Stimulated activated CD8-positive, alpha-beta memory T cell treated with anti-CD3 and anti-CD28 coated beads, Interleukin-4, amount 100 ng/mL, for 48 hours (primary cell): ENCODE measurements at places on chromosomes 6 and 20.
A peak's percentile ranks its signal among the peaks of the same experiment; 100 is the strongest.

GRCh38 chr20:58755766-58756449 lies 63.3 kb downstream of the NPEPL1 start:
- no peak for DNase-seq

GRCh38 chr20:5612581-5613301 lies 137.5 kb upstream of the SHLD1 start:
- no peak for DNase-seq

GRCh38 chr6:35427851-35428321 lies 24.3 kb upstream of the FANCE start:
- no peak for DNase-seq

GRCh38 chr6:9467741-9468140 lies 947.1 kb downstream of the TFAP2A start:
- no peak for DNase-seq

DNA sequence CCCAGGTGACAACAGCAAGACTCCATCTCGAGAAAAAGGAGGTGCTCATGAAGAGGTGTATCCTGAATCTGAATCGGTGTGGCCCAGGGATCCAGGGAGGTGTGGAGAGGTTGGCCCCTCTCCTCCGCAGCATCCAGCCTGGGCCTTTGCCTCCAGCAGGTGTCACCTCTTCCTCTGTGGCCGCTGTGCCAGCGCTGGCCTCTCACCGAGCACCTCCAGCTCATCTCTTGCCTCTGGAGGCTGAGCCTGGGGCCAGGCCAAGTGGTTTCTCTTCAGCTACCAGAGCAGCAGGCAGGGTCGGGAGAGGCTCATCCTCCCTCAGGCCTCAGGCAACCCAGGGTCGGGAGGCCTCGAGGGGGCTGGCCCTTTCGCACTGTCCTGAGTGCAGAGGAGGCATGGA lies 1.2 kb upstream of the COL20A1 start:
- no peak for DNase-seq

GRCh38 chr6:52801188-52801841 lies 2.3 kb downstream of the GSTA1 start:
- DNase-seq, result no peak

DNA sequence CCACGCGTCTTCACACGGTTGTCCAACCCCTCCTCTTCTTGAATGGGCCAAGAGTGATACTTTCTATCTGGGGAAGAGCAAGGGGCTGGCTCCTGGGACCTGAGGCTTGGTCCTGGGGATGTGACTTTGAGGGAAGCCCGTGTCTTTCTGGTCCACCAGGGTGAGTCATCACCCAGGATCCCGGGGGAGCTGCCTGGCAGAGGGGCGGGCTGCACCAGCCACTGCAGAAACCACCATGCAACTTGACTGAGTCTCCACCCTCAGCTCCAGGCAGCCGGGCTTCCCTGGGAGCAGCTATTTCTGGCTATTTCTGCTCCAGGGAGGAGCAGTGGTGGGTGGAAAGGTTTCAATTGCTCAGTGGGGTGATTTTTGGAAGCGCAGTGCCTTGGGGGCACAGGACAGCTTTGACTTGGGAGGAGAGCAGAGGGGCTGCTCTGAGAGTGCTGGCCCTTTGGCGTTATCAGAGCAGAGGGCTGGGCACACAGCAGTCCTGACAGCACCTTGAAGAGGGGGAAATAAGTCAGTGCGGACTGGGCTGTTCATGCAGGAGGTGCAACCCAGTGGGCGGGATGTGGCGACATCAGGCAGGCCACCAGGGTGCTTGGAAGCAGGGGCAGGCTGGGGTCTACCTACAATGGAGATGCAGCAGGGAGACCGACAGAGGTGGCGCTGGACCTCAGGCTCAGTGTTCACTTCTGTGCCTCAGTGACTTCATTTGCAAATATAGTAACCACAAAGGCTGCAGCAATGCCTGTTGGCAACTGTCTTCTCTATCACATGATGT lies 45.1 kb upstream of the FAM83D start:
- no peak for DNase-seq

GRCh38 chr6:133945158-133945557 lies 7.9 kb upstream of the TBPL1 start:
- DNase-seq, result no peak

DNA sequence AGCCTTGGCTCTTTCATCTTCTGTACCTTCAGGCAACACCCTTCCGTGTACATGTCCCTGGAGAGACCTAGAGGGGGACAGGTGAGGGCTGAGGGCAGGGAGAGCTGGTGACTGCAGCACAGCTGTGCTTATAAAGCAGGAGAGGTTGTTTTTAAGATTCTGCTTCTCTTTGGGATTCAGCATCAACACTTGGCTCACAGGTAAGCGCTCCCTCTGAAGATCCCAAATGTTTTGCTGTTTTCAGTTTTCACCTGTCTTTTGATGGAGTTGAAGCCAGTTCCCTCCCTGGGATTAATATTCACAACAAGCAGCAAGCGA lies 19.4 kb upstream of the TRAF3IP2 start:
- peak; percentile 10 for DNase-seq

DNA sequence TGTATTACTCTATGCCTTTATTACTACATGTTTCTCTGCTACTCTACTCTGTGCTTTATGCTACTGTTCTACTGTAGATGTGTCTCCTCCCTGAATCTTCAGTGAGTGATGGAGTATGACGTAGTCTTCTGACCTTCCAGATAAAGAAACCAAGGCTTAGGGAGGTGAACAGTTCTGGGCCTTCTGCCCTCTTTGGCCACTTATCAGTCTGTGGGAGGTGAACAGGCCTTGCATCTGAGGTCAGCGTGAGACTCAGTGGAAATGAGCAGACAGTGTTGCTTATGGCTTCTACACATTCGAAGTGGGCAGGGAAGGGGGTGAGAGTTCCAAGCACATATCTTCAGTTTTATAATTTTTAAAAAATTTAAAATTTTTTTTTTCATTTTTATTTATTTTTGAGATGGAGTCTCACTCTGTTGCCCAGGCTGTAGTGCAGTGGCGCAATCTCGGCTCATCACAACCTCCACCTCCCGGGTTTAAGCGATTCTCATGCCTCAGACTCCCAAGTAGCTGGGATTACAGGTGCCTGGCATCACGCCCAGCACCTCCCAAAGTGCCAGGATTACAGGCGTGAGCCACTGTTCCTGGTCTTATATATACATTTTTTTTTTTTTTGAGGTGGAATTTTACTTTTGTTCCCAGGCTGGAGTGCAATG lies 24.2 kb downstream of the MYBL2 start:
- no peak for DNase-seq

DNA sequence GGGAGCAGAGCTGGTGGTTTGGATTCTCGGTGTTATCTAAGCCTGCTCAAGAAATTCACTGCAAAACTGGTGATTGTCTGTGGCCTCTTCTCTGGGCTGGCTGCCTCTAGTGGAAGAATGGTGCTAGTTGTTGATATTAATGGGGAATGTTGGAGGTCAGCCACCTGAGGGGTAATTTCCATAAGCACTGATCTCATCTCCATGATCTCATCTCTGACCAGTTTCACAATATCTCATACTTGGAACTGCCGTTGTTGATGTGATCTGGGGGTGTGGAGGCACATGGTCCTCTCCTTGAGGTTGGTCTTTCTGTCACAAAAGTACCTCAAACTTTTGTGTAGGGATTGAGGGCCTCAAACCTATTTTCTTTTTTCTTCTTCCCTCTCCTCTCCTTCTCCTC lies 102.6 kb downstream of the CD109 start:
- no peak for DNase-seq

DNA sequence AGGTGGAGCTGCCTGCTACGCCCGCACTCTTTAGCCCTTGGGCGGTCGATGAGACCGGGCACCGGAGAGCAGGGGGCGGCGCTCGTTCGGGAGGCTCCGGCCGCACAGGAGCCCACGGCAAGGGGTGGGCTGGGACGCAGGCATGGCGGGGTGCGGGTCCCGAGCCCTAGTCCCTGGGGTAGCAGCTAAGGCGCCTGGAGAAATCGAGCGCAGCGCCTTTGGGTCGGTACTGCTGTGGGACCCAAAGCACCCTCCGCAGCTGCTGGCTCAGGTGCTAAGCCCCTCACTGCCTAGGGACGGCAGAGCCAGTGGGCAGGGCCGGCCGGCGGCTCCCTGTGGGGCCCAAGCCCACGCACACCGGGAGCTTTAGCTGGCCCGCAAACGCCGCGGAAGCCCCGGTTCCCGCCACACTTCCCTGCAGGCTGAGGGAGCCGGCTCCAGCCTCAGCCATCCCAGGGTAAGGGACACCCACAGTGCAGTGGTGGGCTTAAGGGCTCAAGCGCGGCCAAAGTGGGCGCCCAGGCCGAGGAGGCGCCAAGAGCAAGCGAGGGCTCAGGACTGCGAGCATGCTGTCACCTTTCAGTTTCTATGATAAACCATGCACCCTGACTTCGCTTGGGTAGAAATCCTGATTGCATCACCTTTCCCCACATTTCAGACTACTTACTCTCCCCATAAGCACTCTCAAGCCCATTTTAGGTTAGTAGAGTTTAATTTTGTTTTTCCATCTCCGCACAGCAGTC lies 52.0 kb downstream of the MYLIP start:
- DNase-seq, result no peak

GRCh38 chr6:39441301-39441700 lies 118.8 kb upstream of the KCNK16 start:
- no peak for DNase-seq

DNA sequence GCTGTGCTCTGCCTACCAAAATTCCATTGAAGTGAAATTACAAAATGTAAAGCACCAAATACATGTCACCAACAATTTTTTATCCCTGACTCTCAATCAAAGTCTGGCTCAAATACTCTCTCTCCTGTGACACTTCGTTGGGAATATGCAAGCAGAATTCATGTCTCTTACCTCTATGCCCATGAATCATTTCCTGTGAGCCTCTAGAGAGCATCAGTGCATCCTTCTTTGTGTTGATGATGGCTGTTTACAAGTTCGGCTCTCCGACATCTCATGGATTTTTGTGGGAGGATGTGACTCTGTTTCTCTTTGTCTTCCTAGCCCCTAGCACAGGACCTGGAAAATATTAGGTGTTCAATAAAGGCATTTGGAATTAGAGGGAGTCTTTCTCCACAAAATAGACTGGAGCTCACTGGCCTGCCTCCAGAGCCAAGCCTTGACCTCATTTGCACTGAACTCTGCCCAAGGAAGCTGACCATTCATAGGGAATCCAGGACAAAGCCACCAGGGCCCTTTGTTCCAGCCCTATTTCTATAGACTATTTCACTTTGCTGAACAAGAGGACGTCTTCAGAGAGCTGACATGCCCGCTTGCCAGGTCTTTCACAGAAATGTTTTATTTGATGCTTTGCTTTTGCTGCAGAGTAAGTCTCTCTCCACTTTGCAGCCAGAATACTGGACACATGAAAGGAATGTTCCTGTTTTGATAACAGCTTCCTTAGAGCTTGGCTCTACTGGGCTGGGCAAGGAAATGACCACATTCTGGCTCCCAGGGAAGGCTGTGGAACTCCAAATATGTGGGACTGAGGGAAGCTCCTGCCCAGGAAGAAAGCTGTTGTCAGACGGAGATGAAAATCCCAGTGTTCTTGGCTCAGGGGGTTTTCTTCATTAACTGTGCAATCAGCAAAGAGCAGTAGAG lies 194.5 kb upstream of the CDYL start:
- DNase-seq, result no peak

- DNase-seq, result no peak
Measured at GRCh38 chr6:101595276-101595675, 201.8 kb downstream of the GRIK2 start.

- DNase-seq, result no peak
Measured at GRCh38 chr6:166366921-166367320, 15.8 kb downstream of the MPC1 start.

DNA sequence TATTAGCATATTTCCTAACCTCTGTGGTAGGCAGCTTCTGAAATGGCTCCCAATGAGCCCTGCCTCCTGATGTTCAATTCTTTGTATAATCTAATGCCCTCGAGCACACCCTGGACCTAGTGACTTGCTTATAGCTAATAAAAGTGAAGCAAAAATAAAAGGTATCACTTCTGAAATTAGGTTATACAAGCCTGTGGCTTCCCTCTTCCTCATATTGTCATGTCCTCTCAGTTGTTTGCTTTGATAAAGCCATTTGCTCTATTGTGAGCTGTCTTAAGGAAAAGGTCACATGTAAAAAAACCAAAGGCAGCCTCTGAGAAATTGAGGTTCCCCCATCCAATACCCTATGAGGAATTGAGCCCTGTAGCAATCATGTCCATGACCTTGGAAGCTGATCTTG lies 442.1 kb upstream of the ADGRB3 start:
- no peak for DNase-seq

DNA sequence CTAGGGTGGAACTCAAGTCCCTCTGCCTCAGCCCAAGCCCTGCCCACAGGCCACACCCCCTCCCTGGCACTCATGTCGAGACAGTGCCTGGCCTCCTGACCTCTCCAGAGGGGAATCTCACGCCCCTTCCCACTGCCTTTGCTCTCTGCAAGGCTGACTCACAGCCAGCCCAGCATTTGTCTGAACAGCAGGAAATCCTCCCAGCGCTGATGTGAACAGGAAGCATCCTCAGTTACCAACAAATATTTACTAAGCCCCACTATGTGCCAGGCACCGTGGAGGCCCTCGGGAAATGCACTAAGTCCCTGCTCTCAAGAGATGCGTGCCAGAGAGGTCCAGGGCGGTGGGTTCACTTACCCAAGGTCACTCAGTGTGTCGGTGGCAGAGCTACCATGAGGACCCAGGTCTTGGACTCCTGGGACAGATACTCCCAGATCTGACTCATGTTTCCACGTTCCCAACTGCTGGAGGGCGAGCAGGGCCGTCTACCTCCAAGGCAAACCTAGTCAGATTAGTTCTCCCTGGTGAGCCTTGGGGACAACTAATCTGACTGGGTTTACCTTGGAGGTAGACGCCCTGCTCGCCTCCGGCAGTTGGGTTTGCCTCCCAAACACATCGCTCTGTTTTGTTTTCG lies 7.8 kb downstream of the ADA start:
- DNase-seq, result peak; percentile 59

GRCh38 chr6:99467509-99468106 lies 42.5 kb upstream of the PNISR start:
- no peak for DNase-seq

DNA sequence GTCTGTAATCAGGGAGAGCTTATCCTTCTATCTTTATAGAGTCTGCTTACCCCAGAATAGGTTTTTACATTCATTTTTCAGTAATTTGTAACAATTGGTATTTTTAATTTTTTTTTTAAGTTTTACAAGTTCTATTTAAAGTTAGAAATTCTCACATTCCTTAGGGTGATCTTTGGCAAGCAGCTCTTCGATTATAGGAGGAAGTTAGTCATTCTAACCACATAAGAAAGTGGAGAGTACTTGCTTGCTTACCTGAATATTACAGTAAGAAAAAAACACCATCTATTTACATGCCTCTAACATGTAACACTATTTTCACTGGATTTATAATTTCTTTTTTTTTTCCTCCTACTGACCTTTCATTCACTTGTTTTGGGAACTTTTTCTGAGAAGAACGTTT lies 6.7 kb downstream of the TSHZ2 start:
- DNase-seq, result no peak

GRCh38 chr20:32914031-32914430 lies 55.3 kb downstream of the EFCAB8 start:
- DNase-seq, result peak; percentile 8

GRCh38 chr6:168315596-168315995 lies 4.0 kb downstream of the DACT2 start:
- DNase-seq, result no peak

DNA sequence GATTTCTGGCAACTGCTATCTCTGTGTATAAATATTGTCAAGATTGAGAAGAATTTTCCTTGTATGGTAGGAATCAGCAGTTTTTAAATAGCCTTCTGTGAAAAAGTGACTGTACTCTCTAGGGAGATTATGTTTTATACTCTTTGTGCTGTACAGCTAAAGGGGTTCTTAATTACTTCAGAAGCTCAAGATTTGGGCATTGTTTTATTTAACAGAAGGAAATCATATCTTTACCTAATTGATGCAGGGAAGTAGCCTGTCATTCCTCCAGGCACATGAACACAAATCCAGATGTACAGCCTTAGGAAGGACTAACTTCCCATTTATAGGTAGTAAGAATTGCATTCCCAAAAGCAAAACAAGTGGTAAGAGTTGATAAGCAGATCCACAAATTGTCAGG lies 1.3 kb downstream of the CALHM5 start:
- no peak for DNase-seq
